ENCODE measurements at places on chromosomes 5 and 9.

GRCh38 chr5:45601424-45601823, 94.8 kb downstream of the HCN1 start:
- no peak for DNase-seq

DNA sequence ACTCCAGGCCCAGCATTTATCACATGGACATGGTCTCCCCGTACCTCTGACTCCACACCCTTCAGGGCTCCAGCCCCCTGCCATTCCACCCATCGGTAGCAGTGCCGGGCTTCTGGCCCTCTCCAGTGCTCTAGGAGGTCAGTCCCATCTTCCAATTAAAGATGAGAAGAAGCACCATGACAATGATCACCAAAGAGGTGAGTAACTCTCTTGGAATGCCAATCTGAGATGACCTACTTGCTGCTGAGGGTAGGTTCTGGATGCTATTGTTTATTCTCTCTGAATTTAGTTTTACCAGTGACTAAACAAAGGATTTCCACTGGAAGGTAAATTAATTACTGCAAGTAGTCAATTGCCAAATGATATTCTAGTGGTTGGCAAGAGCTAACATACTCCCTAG, 80.8 kb downstream of the TLE4 start:
- DNase-seq = no peak

DNA sequence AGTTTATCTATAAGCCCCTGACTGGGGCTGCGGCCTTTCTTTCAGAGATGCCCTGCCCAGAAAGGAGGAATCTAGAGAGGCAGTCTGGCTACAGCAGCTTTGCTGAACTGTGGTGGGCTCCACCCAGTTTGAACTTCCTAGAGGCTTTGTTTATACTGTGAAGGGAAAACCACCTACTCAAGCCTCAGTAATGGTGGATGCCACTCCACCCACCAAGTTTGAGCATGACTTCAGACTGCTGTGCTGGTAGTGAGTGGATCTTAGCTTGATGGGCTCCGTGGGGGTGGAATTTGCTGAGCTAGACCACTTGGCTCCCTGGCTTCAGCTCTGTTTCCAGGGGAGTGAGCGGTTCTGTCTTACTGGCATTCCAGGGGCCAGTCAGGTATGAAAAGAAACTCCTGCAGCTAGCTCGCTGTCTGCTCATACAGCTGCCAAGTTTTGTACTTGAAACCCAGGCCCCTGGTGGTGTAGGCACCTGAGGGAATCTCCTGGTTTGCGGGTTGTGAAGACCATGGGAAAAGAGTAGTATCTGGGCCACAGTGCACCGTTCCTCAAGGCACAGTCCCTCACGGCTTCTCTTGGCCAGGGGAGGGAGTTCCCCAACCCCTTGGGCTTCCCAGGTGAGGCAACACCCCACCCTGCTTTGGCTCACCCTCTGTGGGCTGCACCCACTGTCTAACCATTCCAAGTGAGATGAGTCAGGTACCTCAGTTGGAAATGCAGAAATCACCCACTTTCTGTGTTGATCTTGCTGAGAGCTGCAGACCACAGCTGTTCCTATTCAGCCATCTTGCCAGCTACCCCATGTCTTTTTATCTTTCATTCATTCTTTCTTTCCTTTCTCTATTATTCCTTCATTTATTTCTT, 211.8 kb upstream of the C9orf72 start:
- DNase-seq = no peak

GRCh38 chr5:155147222-155147621, 133.7 kb downstream of the KIF4B start:
- DNase-seq = no peak

- DNase-seq = peak; percentile 11
These were observed 47.4 kb upstream of the ATG10 start for GRCh38 chr5:81924442-81924841.

- DNase-seq = no peak
These were observed 946.3 kb downstream of the DTWD2 start for GRCh38 chr5:118042076-118042475.

DNA sequence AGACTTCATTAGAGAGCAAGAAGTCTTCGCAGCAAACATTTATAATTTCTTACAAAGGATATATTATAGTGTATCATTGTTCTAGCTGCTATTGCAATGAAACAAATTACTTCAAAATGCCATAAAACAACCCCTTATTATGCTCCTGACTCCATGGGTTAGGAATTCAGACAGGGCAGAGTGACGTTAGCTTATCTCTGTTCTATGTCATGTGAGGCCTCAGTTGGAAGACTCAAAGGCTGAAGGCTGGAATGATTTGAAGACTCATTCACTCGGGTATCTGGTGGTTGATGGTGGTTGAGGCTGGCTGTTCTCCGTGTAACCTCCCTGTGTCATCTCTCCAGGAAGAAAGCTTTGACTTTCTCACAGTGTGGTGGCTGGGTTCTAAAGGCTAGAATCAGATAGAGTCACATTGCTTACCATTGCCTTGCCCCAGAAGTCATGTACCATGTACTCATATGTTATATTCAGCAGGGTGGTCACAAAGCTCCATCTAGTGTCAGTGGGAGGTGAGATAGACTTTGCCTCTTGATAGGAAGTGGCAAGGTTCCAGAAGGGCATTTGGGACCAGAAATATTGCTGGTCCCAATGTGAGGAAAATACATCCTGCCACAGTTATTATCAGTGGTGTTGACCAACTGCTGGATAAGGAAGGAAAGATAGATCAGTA, 226.9 kb downstream of the TMEM38B start:
- no peak for DNase-seq

DNA sequence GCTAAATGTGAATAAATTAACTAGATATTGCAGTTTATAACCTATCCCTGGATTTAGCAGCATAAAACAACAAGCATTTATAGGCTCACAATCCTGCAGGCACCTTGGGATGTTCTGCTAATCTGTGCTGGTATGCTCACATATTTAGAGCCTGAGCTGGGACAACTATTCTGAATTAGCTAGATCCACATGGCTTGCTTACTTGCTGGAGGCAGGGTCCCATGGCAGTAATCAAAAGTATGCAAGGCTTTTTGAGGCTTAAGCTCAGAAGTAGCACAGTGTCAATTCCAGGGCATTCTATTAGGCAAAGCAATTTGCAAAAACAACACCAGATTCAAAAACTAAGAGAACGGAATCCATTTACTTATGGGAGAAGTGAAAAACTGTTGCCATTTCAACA, 745.0 kb upstream of the ACO1 start:
- no peak for DNase-seq

DNA sequence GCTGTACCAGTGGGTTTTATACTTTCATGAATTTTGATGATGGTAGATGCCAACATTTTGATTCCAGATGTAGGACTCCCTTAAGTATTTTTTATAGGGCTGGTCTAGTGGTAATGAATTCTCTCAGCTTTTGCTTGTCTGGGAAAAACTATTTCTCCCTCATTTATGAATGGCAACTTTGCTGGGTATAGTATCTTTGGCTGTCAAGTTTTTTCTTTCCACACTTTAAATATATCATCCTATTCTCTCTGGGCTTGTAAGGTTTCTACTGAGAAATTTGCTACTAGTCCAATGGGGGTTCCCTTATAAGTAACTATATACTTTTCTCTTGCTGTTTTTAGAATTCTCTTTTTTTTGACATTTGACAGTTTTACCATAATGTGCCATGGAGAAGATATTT, 629.3 kb downstream of the NR2F1-AS1 start:
- DNase-seq = no peak

GRCh38 chr9:123460091-123460490, 104.1 kb downstream of the CRB2 start:
- DNase-seq = no peak

DNA sequence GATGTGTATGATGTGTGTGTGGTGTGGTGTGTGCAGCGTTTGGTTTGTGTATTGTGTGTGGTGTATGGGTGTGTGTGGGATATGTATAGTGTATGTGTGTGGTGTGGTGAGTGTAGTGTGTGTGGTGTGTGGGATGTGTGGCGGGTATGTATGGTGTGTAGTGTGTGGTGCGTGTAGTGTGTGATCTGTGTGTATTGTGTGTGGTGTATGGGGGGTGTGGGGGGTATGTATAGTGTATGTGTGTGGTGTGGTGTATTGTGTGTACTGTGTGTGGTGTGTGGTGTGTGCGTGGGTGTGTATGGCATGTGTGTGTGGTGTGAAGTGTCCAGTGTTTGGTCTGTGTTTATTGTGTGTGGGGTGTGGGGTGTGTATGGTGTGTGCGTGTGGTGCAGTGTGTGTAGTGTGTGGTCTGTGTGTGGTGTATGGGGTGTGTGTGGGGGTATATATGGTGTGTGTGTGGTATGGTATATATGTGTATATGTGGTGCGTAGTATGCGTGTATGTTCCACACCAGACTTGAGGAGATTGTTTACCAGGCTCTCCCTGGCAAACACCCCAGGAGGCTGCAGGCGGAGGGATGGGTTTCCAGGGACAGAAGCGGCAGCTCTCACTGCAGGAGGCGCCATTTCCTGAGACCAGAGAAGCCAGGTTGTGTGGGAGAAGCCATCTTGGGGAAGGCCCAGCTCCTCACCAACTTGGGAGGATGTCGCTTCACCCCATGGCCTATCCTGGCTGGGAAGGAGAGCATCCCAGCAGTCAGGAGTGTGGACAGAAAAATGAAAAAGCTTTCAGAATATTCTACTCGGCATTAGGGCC, 138.1 kb downstream of the NXNL2 start:
- no peak for DNase-seq

GRCh38 chr5:145236127-145236526, 599.0 kb downstream of the PRELID2 start:
- DNase-seq = no peak

GRCh38 chr5:126597156-126597555, 2.1 kb upstream of the ALDH7A1 start:
- no peak for DNase-seq

DNA sequence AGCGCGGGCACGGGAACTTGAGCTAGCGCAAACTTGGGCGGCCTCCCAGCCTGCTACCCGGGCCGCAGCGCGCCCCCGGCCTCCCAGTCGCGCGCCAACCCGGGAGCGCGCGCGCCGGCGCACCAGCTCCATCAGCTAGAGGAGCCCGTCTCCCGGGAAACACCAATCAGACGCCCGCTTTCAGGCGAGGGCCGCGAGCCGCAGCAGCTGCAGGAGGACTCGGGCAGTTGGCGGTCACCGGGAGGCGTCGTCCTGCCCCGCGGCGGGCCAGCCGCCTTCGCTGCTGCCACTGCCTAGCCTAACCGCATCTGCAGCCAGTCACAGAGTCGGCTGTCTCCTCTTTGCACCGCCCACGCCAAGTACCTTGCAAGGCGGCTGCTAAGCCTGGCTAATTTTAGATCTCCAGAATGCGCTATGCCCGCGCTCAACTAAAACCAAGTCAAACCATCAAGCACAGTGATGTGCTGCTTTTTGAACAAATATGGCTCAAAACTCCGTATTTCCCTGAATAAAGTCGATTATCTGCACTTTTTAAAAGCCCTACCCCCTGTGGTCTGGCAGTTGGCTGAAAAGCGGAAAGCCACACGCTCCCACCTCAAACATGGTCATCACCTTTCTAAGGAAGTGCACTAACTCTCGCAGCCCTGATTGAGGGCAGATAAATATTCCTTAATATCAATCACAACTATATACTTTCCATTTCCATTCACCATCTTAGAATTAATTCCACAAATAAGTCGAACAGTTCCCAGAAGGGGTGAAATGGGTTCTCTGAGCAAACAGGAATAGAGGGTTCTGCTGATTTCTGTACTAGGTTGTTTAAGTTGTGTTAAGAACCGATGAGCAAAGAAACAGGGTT, 221.8 kb downstream of the MEF2C start:
- peak; percentile 95 for DNase-seq

- peak; percentile 6 for DNase-seq
These were observed 42.1 kb upstream of the ELOVL7 start for GRCh38 chr5:60886158-60886557.

DNA sequence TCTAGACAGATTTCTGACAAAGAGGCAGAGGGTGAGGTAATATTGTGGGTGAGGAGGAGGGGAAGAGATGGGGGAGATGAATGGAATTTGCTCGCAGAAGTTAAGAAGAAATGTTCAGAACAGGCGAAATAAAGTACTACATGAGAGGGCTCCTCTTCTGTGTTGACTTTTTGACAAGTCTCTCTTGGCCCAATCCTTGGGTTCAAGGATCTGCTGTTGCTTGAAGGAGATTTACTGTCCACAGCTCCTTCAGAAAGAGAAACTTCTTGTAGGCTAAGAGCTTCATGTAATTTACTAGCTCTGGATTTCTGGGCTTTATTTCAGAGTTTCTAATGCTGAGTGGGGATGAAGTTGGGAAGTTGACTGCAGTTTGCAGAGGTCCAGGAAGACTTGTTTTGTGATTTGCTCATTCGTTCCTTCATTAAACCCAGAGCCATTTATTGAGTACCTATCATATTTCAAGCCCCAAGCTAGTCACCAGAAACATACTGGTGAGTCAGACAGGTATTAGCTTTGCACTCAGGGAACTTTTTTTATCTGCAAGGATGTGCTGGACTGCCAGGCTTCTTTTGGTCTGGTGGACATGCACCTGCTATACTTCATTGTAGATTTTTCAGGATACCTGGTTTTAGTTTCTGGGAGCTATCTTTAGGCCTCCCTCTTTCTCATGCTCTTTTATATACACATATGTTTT, 402.9 kb upstream of the CLINT1 start:
- no peak for DNase-seq

GRCh38 chr5:107576155-107576554, 94.6 kb downstream of the EFNA5 start:
- DNase-seq = no peak

- no peak for DNase-seq
These were observed 13.3 kb downstream of the ODF2 start for GRCh38 chr9:128469070-128469469.

DNA sequence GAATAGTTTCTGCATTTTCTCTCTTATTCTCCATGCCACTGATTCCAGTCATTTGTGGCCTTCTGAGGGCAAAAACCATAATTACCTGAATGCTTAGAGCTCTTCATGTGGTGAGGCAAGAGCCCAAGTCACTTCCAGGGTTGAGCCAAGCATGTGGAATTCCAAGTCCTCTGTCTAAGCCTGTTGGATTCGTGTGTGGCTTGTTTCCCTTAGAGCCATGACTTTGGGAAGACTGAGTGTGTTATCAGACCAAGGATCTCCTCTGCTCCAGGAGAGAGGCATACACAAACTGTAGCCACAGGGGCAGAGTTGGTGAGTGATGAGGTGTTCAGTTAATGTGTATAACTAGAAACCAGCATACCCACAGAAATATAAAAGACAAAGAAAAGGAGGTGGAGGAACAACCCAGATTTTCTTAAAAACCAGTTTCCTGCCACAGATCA, 27.1 kb downstream of the SLC22A5 start:
- DNase-seq = no peak

GRCh38 chr5:31965227-31965626, 208.9 kb downstream of the GOLPH3 start:
- DNase-seq = no peak

DNA sequence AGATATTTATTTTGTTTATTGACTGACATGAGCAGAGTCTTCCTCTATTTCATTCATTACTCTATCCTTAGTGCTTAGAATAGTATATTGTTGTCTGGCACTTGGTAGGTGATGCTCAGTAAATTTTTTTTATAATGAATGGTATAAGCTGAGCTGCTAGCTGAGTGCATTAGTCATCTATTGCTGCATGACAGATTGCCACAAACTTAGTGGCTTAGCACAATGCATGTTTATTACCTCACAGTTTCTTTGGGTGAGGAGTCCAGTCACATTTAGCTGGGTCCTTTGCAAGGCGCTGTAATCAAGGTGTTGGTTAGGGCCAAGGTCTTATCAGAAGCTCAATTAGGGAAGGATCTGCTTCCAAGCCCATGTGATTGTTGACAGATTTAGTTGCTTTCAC, 23.1 kb downstream of the SMAD5 start:
- DNase-seq = no peak

All from NCI-H345 (cell line).